ENCODE measurements at places on chromosomes 7 and 10. TPM values are rescaled to one million over a fixed set of nuclear protein-coding genes. Genes with fewer than 3 reads are reported as not detected.

Gene CLDN3
- 23.9 TPM for polyA plus RNA-seq

Gene NME8
- polyA plus RNA-seq, result 0.20 TPM

Gene OR2A7
- polyA plus RNA-seq, result 11.6 TPM

Gene HOXA3
- polyA plus RNA-seq, result 62.7 TPM

Gene CCDC3
- 10.9 TPM for polyA plus RNA-seq

Gene MORN4
- polyA plus RNA-seq, result 29.5 TPM

Gene CREB5
- 10.3 TPM for polyA plus RNA-seq

Gene CALHM1
- 0.06 TPM for polyA plus RNA-seq

Gene TMEM254
- 51.3 TPM for polyA plus RNA-seq

Gene LIPM
- polyA plus RNA-seq, result not detected

Gene PRKG1
- 13.7 TPM for polyA plus RNA-seq

Gene TAS2R5
- polyA plus RNA-seq, result 3.0 TPM

Gene GSDME
- 17.1 TPM for polyA plus RNA-seq

Gene INTS15
- polyA plus RNA-seq, result 32.7 TPM

Gene VKORC1L1
- 29.8 TPM for polyA plus RNA-seq

Gene LIPN
- not detected for polyA plus RNA-seq

Gene CTBP2
- 101 TPM for polyA plus RNA-seq

Gene IL2RA
- not detected for polyA plus RNA-seq

Measured in renal cortex interstitium (tissue), 15 donors.